ENCODE measurements at places on chromosomes 7 and 10.

DNA sequence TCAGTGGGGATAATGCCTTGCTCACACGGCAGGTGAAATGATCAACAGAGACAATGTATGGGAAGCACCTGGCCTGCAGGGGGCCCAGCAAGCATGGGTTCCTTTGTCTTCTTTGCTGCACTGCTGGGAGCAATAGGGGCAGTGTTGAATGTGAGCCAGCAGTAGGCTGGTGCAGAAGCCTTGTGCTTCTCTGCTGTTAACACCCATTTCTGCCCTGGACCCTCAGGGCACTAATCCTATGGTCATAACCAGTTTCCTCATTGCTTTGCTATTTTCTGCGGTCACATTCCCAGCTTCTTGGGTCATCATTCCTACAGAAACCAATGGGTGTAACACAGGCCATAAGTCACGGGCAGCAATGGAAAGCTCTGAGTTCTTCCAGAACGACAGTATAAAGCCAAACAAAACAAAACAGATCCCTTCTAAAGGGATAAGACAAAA, 10.9 kb upstream of the LGI1 start:
- DNase-seq, result no peak

DNA sequence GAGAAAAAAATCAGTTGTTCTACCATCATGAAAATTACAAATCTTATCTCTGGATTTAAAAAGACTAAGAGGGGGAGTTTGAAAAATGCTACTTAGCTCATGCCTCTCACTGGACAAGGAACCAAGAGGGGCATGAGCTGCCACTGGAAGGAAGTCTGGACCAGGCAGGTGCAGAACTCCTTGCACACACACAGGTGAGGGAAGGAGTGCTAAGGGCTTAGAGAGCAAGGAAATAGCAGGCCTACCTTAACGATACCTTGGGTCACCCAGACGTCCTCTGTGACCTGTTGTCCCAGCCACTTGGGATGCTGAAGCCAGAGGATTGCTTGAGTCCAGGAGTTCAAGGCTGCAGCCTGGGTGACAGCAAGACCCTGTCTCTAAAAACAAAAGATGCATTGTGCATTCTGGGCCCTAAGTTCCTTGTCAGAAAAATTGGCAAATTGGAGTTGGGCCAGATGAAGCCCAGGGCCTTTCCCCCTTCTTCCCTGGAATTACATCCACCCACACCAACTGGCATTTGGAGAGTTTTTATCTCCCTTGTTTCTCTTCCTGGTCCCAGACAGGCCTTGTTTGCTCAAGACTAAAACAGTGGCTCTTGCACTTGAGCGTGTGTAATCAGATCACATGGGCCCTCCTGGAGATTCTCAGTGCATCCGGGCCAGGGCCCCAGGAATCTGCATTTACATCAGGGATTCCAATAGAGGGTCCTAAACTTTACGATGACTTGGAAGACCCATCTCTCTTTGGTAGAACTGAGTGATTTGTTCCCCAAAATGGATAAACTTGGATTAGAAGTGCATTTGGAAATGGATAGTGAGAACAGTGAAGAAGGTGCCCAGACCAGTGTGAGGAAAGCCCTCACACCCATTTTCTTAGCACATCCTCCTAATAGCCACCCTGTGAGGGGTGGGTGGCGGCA, 3.0 kb downstream of the DDIT4 start:
- no peak for DNase-seq

DNA sequence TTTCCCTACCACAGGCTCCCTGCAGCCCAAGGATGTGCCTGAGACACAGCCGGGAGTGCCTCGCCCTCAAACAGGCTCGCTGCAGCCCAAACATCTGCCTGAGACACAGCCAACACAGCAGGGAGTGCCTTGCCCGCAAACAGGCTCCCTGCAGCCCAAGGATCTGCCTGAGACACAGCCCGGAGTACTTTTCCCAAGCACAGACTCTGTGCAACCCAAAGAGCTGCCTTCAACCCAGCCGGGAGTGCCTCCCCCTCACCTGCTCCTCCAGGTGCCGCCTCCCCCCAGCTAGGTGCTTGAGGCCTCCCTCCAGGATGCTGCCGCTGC, 42.9 kb downstream of the ANTXRL start:
- DNase-seq, result no peak

DNA sequence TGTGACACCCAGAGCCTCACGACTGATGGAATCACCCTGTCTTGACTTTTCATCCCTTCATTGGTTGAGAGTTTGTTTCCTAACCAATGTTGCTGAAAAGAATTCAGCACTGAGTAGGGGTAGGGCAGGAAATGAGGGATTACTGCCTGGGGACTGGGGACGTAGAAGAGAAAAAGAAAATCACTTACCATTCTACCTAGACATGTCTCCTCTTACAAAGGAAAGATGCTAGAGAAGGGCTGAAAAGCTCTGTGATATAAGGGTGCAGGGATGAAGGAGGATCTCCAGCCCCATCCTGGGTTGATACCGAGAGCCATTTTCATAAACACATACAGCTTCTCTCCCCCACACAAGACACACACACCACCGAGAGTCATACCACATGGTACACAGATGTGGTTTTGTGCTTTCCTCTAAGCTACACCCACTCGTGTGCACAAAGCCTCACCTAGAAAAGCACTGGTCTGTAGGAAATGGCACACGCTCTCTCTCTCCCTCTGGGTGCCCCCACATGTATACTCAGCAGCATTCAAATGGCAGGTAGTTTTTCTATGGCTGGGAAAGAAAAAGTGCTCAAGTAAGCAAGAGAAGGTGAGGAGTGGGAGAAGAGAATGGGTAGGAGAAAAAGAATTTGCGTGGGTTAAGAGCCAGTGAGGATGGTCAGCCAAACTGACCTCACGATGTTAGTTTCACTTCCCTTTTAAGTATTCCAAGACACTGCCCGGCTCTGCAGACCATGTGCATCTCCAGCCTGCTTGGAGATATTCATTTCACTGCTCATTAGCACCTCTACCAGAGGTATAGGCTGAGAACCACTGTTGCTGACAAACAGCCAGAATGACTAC, 85.8 kb downstream of the CALD1 start:
- peak; percentile 6 for DNase-seq

DNA sequence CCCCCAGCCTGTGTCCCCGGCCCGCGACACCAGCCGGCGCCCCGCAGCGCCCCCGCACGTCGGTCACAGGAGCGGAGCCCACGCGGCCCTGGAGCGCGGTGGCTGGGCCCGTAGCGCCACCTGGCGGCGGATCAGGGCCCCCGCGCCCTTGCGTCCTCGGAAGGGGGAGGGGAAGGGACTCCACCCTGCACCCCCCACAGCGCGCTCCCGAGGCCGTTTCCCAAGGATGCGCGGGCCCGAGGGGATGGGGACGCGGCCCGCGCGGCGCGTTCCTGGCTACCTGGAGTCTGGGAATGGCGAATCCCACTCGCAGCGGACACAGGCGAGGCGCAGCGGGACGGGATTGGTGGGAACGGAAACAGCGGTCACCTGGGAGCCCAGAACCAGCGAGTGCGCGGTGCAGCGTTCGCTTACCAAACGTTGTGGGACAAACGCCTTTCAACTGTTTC, 23.8 kb upstream of the MKI67 start:
- peak; percentile 71 for DNase-seq

DNA sequence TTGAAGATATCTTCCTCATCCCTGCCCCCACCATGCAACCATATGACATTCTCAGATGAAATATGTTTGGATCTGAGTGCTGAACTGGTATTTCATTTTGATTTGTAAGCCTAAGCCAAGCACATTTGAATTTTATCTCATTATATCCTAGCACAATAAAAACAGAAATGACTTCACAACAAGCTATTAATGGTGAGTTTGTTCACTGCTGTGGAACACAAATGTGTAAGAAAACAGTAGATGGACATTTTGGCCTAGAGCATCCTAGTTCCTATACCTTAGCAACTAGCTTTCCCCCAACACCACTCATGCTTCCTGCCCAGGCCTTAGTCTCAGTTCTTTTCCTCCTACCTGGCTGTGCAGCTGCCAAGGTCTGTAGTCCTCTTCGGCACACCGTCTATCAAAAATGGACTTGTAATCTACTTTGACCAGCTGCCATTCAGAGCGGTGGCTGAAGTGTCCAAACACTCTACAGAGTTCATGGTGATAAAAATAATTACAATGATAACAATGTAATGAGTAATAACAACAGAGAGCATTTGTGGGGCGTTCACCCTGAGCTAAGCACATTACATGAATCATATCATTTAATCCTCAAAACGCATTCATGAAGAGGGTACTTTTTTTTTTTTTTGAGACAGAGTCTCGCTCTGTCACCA, 491.9 kb downstream of the SORCS1 start:
- DNase-seq, result no peak

- no peak for DNase-seq
Measured at GRCh38 chr7:140170375-140170774, 6.4 kb downstream of the KDM7A start.

DNA sequence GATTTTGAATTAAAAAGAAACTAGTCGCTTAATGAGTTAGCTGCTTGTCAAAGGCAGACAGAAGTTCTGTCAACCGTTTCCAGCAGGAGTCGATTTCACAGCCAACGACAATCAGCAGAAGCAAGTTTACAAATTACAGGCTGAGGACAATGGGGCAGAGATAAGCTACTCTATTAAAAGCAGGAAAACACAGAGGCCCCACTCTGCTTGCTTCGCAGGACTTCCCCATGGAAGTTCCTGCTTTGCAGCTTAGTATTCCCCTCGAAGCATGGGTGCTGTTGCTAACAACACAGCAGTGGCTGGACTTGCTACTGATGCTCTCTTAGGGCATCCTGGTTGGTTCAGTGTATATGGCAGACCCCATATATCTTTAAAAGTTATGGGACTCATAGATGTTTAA, 50.8 kb upstream of the KLF6 start:
- DNase-seq, result no peak

DNA sequence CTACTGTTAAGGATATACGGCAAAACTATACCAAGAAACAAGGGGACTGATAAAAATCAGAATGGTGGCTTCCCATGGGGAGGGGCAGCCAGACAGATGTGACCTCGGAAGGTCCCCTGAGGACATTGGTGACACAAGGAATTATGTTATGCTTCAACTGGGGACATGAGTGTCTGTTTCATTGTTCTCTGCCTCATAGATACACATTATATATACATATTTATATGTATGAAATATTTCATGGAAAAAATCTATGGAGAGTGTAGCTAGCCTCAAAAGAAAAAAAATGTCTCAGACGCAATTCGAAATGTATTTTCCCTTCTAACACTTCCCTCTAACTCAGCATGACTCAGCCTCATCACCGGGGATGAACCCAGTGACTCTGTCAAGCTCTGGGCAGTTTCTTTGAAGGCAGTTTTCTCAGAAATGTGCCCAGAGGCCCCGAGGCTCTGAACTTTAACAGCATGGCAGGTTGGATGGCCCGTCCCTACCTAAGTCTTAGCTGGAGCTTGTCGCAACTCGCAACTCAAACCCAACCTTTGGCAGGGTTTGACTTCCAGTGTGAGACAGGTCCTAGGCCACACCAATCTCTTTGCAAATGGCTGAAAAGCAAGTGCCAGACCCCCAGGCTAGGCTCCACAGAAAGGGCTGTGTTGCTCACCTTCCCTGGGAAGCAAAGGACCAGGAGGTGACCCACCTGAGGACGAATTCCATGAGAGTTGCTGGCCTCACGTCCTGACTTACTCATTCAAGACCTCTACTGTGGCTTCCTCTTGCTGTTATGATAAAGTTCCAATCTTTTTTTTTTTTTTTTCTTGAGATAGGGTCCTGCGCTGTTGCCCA, 86.9 kb downstream of the CARD11 start:
- DNase-seq, result peak; percentile 30

Measured in stimulated activated naive CD4-positive, alpha-beta T cell treated with Interleukin-2 at 50 U/mL for 16 hours (primary cell).